ENCODE measurements at places on chromosomes 12 and 14.

DNA sequence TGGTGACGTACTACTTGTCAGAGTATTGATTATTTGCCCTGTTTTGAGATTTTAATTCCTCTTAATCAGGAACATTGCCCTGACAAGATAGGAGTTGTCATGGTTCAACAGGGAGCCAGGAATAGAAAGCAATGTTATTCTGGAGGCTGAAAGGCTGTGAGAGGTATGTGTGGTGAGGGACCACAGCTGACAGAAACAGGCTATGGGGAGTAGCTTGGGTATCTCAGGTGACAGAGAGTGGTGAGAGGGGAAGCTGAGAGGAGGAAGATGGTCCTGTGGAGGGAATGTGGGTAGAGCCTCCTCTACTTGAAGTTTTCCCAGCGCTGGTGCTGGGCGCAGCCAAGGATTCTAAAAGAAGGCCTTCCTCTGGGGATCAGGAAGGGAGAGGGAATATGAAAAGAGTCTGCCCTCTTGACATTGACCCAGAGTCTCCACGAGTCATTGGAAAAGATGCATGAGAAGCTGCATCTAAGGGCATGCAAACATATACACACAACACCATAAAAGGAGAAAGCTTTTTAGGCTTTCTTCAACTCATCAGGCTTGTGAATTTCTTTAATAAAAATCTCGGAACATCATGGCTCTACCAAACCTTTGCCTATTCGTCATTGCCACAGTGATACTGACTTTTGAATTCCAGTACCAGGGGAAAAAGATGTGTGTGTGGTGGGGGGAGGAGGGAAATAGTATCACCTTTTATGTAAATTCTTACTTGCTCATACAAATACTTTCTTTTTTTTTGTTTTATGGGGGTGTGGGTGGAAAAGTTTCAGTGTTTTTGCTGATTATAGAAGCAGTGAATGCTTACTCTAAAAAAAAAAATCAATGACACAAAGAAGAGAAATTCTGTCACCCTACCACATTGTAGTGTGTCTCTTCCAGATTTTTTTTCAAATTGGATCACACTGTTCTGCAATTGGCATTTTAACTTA is 39.9 kb upstream of the DHRS7 start:
- no peak for DNase-seq

DNA sequence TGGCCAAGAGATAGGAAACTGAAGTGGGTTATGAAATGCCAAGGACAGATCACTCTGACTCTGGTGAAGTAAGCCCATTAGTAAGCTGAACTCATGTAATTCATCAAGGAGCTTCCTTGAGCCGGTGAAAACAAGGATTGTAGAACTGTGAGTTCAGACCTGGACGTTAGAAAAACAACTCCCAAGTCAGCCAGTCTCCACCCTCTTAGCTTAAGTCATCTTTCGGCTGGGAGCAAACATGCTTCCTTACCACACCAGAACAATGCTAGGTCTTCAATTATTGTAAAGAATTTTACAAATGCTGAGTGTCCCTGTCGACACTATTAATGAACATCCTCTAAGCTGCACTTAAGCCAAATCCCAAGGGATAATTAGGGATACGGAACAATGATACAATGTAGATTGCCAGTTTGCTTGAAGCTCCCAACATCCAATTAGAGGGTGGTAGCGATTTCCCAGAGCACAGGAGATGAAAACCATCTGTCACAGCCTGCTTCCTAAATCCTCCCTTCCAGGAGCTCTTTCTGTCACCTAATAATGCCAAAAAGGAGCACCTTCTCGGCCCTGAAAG is 45.7 kb upstream of the VASH1 start:
- no peak for DNase-seq

- no peak for DNase-seq
Measured at GRCh38 chr12:77116277-77116676, 50.9 kb upstream of the E2F7 start.

- DNase-seq: no peak
Measured at GRCh38 chr12:98439471-98439951, 75.9 kb upstream of the TMPO start.

DNA sequence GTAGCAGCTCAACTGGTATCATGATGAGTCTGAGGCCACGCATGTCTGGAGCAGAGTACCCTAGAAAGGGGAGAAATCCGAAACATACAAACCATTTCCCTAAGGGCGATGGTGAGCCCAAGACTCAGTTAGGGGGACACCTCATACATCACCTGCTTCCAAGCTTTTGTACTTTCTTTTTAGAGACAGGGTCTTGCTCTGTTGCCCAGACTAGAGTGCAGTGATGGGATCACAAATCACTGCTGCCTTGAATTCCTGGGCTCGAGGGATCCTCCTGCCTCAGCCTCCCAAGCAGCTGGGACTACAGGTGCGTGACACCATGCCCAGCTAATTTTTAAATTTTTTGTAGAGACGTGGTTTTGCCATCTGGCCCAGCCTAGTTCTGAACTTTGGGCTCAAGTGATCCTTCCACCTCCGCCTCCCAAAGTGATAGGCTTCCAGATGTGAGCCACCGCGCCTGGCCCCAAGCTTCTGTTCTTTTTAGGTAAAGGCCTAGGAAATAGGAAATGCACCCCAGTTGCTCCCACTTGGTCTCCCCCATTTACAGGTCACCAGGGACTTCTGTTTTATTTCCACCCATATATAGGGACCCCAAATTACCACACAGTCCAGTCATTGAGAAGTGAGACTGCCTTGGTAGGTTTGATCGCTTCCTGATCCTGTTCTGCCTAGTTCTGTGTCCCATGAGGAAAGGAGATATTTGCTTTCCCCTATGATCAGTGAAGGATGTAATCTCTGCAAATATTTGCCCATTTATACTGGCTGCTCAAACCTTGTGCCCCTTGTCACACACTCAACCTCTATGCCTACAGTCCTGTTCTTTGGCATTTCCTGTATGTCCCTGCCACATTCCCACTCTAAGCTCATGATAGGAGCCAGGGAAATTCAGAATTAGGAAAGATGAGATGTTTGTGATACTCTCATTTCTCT is at the start of gene APOF:
Gene APOF (minus strand): TSS at position 728 of the 930 bp plus-strand sequence. CDS start 112 bp downstream, at position 616.
- no peak for DNase-seq

DNA sequence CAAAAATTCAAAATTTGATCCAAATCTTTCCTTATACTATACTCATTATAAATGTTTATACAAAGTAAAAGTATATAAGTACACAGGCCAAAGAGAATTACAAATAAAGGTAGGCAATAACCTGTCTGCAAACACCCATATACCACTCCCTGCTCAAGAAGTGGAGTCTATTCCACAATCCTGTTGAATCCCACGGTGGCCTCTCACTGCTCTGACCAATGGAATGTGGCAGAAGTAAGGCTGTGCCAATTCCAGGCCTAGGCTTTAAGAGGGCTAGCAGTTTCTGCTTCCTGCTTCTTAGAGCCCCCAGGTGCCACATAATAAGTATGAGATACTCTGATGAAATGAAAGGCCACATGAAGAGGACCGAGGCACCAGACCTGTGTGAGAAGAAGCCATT is 79.8 kb upstream of the CFL2 start:
- no peak for DNase-seq

DNA sequence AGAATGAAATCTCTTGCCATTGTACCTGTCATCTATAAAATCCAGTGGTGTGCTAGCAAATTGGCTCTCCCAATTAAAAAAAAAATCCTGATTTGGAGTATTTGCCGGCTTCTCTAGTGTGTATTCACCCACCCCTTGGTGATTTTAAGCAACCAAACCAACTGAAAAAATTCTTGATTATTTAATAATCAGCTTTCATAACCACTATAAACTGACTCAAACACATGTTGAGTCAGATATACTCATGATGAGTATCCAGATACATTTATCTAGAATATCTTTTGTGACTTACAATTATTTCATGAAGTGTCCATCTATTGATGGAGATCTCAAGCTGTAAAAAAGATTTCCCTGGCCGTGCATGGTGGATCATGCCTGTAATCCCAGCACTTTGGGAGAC is 205.4 kb downstream of the RASSF9 start:
- no peak for DNase-seq

GRCh38 chr12:19215115-19215514 is 85.6 kb downstream of the PLEKHA5 start:
- no peak for DNase-seq

- DNase-seq: no peak
Measured at GRCh38 chr12:25864306-25865276, 93.9 kb upstream of the RASSF8 start.

DNA sequence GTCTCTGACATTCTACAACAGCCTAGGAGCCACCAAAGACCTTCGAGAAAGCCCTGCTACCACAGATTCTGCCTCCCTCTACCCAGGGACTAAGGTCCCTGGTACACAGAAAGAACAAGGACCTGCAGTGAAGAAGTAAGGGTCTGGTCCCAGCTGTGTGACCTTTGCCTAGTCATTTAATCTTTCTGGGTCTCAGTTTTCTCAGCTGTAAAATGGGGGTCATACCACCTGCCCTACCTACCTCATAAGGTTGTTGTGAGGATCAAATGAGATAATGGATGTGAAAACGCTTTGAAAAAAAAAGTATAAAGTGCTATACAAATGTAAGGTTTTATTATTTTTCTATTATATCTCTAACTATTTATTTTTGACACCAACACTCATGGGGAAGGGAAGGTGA is 5.2 kb upstream of the PRKAG1 start:
- no peak for DNase-seq

All from stimulated activated naive CD8-positive, alpha-beta T cell treated with anti-CD3 and anti-CD28 coated beads, Interleukin-15, amount 100 ng/mL, for 72 hours (primary cell).